ENCODE measurements at places on chromosomes 1 and 21.

DNA sequence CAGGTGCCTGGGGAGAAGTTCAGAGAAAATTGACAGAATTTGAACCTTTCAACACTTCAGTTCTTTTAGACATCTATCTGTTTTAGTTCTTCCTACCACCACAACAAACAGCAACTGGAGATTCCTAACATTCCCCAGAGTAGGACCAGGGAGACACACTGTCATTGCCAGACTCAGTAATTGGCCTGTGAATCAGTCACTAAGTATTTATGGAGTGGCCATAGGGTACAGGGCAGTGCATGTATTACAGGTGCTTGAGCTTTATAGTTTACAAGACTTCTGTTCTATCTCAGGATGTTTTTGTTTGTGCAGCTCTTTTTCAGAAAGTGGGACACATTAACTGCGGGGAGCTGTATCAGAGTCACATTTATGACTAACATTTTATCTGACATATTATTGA lies 1.7 kb downstream of the CDC14A start:
- no peak for DNase-seq

DNA sequence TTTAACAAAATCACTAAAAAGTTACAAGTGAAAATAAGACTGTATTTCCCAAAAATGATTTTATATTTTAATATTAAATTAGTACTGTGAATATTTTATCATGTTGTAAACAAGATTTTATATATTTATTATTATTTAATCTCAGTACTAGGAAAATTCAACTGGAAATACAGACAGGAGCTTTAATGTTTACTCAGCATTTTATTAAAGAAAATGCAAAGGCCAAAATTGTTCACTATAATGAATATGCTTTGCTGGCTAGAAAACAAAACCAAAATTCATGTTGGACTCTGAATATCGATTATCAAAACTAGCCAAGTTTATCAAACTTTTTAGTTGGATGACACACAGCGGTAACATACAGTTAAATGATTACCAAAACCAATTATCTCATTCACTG lies 782.3 kb downstream of the AMY1C start:
- DNase-seq = no peak

- DNase-seq = peak; percentile 86
These were observed 187.2 kb downstream of the FGGY start for GRCh38 chr1:59484096-59484495.

GRCh38 chr1:148264374-148265276 lies 112.5 kb upstream of the NBPF11 start:
- DNase-seq = peak; percentile 93

DNA sequence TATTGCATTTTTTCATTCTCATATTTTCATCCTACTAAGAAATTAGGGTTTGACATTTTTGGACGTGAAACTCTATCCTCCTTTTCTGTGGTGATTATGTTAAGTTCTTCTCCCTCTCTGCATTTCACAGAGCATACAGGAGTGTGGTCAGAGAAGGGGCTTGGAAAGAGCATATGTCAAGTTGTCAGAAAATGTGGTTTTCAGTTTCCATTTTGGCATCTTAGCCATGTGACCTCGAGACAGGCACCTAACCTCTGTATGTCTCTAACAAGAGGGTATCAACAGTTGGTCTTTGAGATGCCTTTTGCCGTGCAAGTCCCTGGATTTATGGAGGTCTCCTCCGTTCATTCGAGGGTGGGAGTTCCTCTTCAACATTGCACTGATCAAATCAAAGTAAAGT lies 140.7 kb downstream of the CYYR1 start:
- no peak for DNase-seq

All from iris pigment epithelial cell (primary cell).